ENCODE measurements at places on chromosomes 3 and 15.
A peak's percentile ranks its signal among the peaks of the same experiment; 100 is the strongest.

DNA sequence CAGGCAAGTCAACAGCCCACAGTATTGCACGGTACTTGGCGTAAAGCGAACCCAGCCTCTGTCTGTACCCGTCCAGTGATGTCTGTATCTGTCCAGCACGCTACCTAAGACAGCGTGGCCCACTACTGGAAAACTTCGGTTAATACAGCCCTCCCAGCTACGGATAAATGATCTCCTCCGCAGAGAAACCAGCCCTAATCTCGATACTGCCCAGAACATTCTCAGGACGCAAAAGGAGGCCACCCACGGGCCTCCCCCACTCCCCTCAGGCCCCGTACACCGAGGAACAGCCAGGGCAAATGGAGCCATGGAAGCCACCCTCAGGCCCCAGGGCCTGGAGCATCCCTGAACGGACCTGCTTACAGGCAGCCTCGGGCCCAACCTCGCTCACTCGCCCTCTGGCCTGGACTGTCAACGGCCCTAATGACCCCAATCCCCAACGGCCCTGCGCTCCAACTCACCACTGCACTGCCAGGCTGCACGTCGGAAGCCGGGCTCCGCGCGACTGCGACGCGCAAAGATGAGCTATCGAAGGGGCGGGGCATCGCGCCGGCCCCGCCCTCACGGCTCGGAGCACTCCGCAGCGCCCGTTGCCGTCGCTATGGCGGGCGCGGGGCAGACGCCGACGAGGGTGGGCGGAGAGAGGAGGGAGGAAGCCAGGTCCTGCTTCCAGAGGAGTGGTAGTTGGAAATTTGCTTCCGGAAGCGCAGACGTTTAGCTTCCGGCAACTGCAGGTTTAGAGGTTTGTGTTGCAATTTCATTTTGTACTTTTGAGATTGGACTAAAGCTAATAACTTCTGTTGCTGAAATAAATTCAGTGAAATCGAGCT lies at the start of gene SKIC8:
Gene SKIC8, minus strand, starts transcription at position 509 of the 830 bp plus-strand sequence. CDS start 3,923 bp downstream, outside the sequence.
- peak; percentile 91 for DNase-seq

GRCh38 chr15:62606376-62607113 lies 436.0 kb upstream of the TPM1 start:
- DNase-seq = no peak

- DNase-seq = no peak
Observed at GRCh38 chr3:189622629-189623028, 8.6 kb upstream of the TP63 start.

DNA sequence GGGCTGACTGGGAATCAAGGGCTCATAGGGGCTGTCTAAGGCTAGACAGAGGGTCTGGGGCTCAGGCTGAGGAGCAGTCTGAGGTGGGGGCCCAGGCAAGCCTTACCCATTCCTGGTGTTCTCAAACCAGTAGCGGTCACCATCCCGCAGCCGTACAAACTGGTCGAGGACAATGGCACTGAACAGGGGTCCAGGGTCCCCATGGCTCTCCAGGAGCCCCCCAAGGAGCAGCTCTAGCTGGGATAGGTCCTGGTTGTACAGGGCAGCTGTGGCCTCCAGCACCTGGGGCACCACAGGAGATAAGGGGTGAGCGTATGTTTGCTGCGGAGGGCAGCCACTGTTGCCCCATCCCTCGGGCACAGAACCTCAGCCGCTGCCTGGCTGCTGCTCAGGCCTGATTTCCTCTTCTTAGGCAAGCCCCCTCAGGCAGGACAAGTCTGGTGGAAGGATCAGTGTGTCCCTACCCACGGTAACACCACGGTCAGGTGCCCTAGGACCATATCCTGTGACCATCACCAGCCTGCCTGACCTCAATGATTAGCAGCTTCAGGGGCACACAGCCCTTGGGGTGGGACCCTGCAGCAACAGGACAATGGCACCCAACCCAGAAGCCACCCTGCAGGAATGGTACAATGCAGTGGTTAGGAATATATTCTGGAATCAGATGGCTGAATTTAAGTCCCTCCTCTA lies 5.9 kb downstream of the DUOX2 start:
- no peak for DNase-seq

- DNase-seq = no peak
Observed at GRCh38 chr15:56261854-56262509, 18.3 kb upstream of the RFX7 start.
